H4 (cell line): ENCODE measurements at places on chromosomes 2 and 18. TPM values are rescaled to one million over a fixed set of nuclear protein-coding genes. Genes with fewer than 3 reads are reported as not detected.

POTEI gene
- 0.10 and 0.31 TPM in 2 replicates for total RNA-seq

IL36B gene
- total RNA-seq: not detected in 2 replicates

CFAP65 gene
- 0.10 TPM in 1 of 2 replicates, not detected in the other for total RNA-seq

DES gene
- 0.68 and 1.2 TPM in 2 replicates for total RNA-seq

ANTXR1 gene
- 27.4 and 34.5 TPM in 2 replicates for total RNA-seq

GPR45 gene
- not detected in 2 replicates for total RNA-seq

NOL4 gene
- total RNA-seq: 0.83 TPM in 1 of 2 replicates, not detected in the other

EFR3B gene
- 0.19 and 0.21 TPM in 2 replicates for total RNA-seq

NLRC4 gene
- not detected in 2 replicates for total RNA-seq

PLCD4 gene
- total RNA-seq: 0.29 and 1.3 TPM in 2 replicates

CABYR gene
- 0.52 TPM in 1 of 2 replicates, not detected in the other for total RNA-seq

SP110 gene
- 23.7 and 26.3 TPM in 2 replicates for total RNA-seq

MAP3K19 gene
- total RNA-seq: not detected in 2 replicates
